ENCODE measurements at places on chromosomes 16 and 17.
A peak's percentile ranks its signal among the peaks of the same experiment; 100 is the strongest.

GRCh38 chr17:57970710-57971109, 15.5 kb upstream of the CUEDC1 start:
- peak; percentile 39 for DNase-seq

GRCh38 chr17:70270554-70270953, 101.2 kb downstream of the KCNJ2 start:
- no peak for DNase-seq

DNA sequence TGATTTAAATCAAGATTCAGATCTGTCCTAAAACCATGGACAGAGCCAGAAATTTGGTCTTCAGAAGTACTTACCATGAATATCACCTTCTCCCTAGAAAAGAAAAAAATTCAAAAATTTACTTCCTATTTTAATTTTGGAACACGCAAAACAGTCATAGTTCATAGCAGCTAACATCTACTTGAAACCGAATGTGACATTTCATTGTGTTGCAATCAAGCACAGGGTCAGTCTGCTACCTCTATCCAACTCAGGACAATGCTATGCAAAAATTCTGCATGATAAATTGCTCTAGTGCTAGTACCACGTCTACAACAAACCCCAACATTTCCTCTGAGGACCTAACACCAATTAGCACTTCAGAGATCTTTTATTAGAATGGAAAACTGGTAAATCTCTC, 7.7 kb downstream of the JPT1 start:
- DNase-seq: no peak

DNA sequence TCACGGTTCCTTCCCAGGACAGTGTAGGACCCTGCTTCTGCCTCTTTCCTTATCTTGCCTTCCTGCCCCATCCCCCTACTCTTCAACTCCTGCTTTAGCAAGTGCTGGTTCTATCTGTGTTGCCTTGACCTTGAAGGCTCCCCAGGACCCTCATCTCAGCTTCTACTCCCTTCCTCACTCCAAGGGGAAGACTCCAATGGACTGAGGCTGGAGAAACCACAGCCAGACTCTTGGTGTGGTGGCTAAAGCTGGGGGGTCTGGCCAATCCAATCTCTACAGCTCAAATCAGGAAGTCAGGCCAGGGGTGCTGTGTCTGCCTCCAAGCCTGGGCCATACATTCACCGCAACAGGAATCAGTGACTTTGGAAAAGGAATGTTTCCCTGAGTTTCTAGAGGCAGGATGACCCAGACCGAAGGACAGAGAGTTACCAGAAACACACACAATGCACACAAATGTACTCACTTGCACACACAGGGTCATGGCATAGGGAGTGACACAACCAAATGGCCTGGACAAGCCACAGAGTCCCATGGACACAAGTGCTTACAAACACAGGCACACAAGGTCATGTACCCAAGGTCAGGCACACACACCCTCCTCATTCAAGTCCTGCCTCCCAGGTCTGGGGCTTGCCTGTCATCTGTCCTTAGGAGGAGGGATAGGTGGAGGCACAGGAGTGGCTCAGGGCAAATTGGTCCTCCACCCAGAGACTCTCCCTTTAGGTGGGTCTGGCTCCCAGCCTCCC, 1.7 kb upstream of the HSD11B2 start:
- DNase-seq: no peak

DNA sequence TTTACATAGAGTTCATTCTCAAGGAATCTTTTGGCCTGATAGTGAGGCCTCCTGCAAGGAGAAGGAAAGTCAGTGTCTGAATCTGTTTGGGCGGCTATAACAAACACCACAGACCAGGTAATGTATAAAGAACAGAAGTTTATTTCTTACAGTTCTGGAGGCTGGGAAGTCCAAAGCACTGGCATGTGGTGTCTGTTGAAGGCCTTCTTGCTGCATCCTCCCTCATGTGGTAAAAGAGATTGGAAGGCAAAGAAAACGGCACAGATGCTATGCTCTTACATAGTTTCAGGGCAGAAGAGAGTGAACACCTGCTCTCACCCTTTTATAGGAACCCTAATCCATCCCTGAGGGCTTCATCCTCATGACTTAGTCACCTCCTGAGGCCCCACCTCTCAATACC, 31.2 kb upstream of the DNAJA2 start:
- DNase-seq: no peak

GRCh38 chr16:65119435-65119834, 2.4 kb downstream of the CDH11 start:
- DNase-seq: no peak

DNA sequence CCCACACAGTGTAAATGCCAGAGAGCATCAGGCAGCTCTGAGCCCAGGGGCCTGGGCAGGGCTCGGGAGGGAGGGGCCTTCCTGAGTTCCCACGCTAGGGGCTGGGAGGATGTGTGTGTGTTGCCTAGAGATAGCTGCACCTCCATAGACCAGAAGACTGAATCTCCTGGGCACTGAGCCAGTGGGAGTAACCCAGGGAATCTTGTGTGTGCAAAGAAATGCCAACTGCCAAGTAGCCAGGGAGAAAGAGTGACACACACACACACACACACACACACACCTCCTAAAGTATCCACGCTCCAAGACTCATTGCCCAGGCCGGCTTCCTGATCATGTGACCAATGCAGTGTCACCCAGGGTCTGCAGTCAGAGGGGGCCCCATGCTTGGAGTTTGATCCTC, 166.2 kb upstream of the RPL38 start:
- no peak for DNase-seq

GRCh38 chr17:6069539-6070429, at the start of gene WSCD1:
Gene WSCD1 (plus strand): TSS chr17:6070379. CDS start chr17:6080659, 10,280 bp downstream.
- DNase-seq: no peak

- no peak for DNase-seq
Observed at GRCh38 chr16:87438611-87438985, 46.5 kb downstream of the MAP1LC3B start.

DNA sequence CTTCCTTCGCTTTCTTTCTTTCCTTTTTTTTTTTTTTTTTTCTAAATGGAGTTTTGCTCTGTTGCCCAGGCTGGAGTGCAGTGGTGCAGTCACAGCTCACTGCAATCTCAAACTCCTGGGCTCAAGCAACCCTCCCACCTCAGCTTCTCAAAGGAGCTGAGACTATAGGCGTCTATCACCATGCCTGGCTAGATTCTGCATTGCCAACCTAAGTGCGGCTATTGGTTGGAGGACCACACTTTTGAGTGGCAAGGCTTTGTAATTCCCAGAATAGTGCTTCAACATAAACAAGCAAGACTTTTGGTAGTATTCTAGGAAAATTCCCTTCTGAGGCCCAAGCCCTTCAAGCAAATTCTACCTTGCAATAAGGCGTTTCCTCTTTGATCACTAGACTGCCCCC, 107.8 kb downstream of the YPEL2 start:
- DNase-seq: no peak

DNA sequence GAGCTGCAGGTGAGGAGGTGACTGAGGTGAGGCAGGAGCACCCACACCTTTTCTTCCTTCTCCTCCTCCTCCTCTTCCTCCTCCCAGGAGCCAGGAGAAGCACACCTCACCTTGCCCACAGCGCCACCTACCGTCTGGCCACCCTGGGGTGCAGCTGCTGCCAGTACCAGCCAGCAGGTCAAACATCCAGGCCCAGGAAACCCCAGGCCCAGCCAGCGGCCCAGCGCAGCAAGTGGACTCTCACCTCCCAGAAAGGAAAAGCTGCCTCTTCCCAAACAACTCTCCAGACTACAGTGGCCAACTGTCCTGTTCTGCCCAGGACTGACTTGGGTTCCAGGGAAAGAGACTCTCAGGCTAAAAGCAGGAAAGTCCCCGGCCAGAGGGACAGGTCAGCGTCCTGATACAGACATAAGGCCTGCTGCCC, 22.7 kb downstream of the PEMT start:
- DNase-seq: no peak

- no peak for DNase-seq
Observed at GRCh38 chr16:86129541-86129940, 230.6 kb downstream of the IRF8 start.

DNA sequence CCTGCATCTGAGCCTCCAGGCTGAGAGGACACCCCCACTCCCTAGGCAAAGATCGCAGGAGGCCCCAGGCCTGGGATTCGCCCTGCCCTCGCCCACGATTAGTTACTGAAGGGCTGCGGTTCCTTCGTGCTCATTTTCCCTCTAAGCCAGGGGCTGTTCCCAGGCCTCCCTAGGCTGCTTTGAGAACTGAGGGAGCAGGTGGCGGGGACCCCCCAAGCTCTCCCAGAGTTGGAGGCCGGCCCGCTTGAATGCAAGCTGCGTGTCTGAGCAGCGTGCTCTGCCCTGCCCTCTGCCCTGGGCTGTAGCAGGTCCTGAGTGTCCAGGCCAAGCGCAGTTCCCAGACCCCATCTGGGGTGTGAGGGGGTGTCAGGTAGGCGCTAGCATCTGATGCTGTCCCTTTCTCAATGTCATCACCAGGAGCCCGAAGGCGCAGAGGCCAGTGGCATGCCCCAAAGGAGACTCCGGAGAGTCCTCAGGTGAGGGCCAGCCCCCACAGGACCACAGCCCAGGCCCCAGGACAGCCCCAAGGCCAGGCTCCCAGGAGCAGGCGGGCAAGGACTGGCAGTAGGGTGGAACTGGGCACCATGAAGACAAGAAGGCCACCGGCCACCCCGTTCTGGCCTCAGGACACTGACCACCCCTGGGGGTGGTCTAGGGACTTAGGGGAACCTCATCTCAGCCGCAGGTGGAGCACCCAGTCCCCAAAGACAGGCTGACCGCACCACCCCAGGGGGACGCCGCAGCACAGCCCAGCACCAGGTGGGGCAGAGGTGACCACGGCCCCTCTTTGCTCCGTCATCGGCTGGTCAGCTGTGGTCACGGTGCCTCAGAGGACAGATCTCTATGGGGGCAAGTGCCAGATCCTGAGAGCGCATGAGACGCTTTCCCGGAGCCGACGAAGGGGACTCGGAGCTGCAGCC, 14.6 kb downstream of the ENDOV start:
- no peak for DNase-seq

GRCh38 chr17:40017422-40018080, 2.3 kb downstream of the CSF3 start:
- no peak for DNase-seq

- DNase-seq: no peak
Observed at GRCh38 chr17:49817993-49818392, 29.5 kb downstream of the KAT7 start.

DNA sequence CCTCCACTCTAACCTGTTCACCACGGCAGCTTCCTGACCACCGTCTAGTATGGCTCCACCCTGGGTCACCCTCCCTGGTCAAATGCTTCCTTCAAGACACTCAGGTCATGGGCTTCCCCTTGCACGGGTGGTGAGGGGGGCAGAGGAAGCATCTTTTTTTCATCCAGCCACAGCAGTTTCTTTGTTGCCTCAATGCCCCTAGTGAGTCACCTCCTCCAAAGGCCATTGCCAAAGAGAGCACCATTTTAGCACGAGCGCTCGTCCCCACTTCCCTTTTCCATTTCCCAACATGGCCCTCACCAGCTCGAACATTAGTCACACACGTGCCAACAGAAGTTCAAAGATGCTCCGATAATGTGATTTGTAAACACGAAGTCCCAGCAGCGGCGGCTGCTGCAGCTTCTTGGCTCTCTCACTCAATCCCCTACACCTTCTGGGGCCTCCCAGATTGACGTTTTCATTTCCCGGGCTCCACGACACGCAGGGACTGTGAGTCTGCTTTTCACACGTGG, 134.6 kb downstream of the GAS7 start:
- DNase-seq: no peak

- no peak for DNase-seq
Observed at GRCh38 chr17:79617740-79618382, 7.0 kb upstream of the RBFOX3 start.

GRCh38 chr17:28528327-28529012, 22.3 kb downstream of the FOXN1 start:
- no peak for DNase-seq

DNA sequence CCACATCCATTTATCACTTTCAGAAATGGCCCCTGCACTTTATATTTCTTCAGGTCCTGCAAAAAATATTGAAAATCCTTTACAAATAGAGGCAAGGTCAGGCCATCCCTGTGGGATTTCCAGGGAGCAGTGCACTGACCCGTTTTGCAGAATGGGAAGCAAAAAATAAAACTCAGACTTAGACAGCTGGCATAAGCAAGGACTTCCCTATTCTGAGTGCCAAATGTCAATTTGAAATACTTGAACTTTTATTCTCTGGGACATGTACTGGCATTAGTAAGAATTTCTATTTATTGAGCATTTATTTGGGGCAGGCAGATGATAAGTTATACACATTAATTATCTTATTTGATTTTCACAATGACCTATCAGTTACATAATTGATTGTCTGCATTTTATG, 32.4 kb downstream of the PRKCB start:
- DNase-seq: no peak

- no peak for DNase-seq
Observed at GRCh38 chr16:61820398-61820797, 215.8 kb downstream of the CDH8 start.

DNA sequence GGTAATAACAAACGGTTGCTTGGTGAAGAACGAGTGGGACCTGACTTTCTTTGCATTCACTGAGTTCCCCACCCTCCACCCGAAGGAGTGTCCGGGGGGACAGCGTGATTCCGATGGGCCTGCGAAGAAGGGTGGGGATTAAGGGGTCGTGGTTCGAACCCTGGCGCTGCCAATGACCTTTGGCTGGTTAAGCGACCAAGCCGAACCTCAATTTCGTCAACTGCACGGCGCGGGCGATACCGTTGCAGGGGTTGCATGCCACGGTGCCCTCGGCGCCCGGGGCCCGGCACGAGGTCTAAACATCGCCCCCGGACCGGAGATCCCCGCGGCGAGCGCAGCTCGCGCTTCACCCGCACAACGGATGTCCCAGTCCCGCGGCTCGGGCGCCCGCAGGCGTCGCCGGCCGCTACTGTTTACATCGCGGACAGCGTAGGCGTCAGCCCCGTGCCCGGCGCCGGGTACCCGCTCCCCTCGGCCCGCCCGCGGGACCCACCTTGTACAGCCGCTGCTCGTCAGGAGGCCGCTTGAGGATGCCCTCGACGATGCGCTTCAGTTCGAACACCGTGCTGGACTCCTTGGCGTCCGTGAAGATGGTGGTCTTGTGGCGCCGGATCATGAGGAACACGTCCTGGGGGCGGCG, 460 bp downstream of the ELOB start:
- no peak for DNase-seq

DNA sequence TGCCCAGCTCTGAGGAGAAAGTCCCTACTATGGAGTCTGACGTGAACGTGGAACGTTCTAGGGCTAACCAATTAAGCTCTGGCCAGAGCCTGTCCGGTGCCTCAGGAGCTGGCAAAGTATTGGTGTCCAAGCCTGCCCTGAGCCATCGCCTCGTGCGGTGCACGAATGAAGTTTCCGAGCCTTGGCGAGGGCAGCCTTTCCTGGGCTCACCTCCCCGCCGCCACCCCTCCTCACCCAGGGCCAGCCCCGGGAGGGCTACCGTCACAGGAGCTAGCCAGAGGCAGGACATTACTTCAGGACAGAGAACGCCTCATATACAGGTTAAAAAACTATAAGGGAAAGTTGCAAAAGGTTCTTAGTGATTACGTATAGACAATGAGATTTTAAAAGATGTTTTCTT, 23.6 kb upstream of the TRAP1 start:
- DNase-seq: no peak

Data from dermis microvascular lymphatic vessel endothelial cell (primary cell).